Activated CD4-positive, alpha-beta T cell treated with anti-CD3 and anti-CD28 coated beads for 36 hours (primary cell): ENCODE measurements at places on chromosomes 5 and 9.

DNA sequence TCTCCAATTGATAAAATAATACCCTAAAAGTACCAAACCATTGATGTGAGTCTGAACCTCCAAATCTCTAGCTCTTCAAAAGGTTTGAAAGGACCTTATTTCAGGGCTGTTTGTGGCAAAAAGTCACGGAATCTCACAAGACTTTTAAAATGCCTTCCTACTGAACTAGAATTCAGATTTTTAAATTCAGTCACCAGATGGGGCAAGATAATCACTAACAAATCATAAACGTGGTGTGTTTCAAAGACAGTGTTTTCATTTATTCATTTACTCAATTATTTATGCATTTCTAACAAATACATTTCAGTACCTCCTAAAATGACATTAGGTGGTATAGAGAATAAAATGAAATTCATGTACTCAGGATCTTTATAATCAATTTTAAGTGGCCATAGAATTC is 68.2 kb upstream of the SMC2 start:
- no peak for DNase-seq
- no peak overlapping the region for H3K27ac ChIP-seq
- no peak overlapping the region for H3K4me3 ChIP-seq
- no peaks in the 10 kb centered on the region for H3K36me3 ChIP-seq
- H3K27me3 ChIP-seq: peaks cover 2% of the 10 kb centered on the region

GRCh38 chr5:175131432-175131831 is 312.6 kb downstream of the DRD1 start:
- no peak overlapping the region for H3K27ac ChIP-seq
- H3K4me1 ChIP-seq: no peaks in the 10 kb centered on the region
- peaks cover 3% of the 10 kb centered on the region for H3K27me3 ChIP-seq
- no peak for DNase-seq
- no peak overlapping the region for H3K4me3 ChIP-seq

DNA sequence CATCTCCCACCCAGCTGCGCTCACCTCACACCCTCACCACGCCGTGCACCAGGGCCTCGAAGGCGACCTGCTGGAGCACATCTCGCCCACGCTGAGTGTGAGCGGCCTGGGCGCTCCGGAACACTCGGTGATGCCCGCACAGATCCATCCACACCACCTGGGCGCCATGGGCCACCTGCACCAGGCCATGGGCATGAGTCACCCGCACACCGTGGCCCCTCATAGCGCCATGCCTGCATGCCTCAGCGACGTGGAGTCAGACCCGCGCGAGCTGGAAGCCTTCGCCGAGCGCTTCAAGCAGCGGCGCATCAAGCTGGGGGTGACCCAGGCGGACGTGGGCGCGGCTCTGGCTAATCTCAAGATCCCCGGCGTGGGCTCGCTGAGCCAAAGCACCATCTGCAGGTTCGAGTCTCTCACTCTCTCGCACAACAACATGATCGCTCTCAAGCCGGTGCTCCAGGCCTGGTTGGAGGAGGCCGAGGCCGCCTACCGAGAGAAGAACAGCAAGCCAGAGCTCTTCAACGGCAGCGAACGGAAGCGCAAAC is 1.1 kb downstream of the POU4F3 start:
- H3K27ac ChIP-seq: no peak overlapping the region
- no peak for DNase-seq
- H3K36me3 ChIP-seq: no peaks in the 10 kb centered on the region
- H3K27me3 ChIP-seq: peaks cover 86% of the 10 kb centered on the region

DNA sequence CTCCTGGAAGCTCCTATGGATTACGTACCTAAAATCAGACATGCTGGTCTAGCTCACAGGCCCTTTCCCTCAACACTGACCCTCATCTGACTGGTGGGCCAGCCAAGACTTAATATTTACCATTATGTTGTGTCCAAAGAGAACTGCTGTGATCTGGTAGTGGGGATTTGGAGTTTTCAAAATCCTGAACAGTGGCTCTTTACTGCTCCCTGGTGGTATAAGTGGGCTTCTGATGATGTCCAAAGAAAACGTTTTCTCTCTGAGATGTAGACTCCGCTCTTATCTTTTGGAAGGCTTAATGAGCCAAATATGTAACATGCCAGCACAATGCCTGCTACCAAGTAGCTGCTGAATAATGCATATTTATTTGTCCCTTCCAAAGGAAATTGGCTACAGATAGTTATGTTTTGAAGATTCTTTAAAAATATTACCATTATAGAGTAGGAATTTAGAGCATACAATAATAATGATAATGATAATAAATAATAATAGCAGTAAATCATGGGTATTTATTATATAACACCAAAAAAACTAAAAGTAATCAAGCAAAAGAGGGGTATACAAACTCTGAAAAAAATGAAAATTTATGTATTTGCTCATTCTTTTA is 406.6 kb upstream of the TNC start:
- no peak overlapping the region for H3K27ac ChIP-seq
- peaks cover 28% of the 10 kb centered on the region for H3K27me3 ChIP-seq
- H3K4me1 ChIP-seq: no peaks in the 10 kb centered on the region
- DNase-seq: peak; percentile 16

DNA sequence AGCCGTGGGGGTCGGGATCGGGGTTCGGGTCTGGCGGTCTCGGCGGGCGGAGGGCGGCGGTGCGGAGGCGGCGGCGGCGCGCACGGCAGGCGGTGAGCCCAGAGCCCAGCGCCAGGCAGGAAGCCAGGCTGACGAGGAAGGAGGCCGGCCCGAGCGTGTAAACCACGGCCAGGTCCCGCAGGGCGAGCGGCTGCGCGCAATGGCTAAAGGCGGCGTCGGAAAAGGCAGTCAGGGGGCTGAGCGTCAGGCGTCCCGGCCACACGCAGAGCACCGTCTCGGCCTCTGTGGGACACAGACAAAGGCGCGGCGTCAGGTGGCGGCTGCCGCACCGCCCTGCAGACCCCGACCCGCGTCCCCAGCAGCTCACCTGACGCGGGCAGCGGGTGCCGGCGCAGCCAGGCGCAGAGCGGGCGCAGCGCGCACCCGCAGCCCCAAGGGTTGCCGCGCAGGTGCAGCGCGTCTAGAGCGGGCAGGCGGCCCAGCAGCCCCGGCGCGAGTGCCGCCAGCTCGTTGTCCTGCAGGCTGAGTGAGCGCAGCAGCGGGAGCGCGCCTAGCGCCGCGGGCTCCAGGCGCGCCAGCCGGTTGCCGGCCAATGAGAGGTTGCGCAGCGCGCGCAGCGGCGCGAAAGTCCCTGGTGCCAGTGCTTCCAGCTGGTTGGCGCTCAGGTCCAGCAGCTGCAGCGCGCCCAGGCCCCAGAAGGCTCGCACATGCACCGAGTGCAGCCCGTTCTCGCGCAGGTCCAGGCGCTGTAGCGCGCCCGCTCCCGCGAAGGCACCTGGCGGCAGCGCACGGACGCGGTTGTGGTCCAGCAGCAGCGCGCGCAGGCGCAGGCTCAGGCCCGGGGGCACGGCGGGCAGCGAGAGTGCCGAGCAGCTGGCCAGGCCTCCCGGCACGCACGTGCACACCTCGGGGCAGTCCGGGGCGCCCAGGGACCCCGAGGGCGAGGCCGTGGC is 671 bp downstream of the LRRC26 start:
- peak; percentile 39 for DNase-seq
- H3K4me1 ChIP-seq: no peaks in the 10 kb centered on the region
- no peaks in the 10 kb centered on the region for H3K36me3 ChIP-seq
- no peak overlapping the region for H3K27ac ChIP-seq

DNA sequence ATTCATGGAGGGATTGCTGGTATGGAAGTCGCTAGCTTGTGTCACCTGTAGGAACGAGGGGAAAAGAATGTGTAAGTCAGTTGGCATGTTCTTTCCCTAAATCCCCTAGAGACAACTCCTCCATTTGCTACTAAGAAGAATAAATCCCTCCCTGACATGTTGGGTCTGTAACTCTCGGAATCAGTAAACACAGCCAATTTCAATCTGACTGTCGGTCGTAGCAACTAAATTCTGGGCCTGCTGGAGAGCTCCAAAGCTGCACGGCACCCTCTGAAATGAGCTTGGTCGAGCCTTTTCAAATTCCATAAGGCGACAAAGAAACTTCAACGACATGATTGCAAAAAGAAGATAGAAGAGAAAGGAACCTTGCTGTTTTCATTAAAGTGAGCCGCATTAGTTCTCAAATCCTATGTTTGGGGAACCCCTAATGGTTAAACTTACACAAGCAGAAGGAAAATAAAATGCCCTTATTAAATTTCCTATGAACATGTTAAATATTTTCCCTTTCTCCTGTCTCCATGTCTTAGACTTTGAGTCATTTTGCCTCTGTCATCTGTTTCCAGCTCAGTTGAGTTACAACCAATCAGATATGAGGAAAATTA is 735.8 kb upstream of the WWC1 start:
- no peak overlapping the region for H3K27ac ChIP-seq
- no peak overlapping the region for H3K4me3 ChIP-seq
- no peaks in the 10 kb centered on the region for H3K27me3 ChIP-seq
- H3K36me3 ChIP-seq: no peaks in the 10 kb centered on the region

- peaks cover 9% of the 10 kb centered on the region for H3K4me1 ChIP-seq
- no peak for DNase-seq
- H3K27ac ChIP-seq: no peak overlapping the region
- no peak overlapping the region for H3K4me3 ChIP-seq
Observed at GRCh38 chr9:31388660-31389059, 995.8 kb upstream of the ACO1 start.

GRCh38 chr5:136079195-136079985 is 50.6 kb downstream of the TGFBI start:
- H3K36me3 ChIP-seq: no peaks in the 10 kb centered on the region
- peaks cover 28% of the 10 kb centered on the region for H3K27me3 ChIP-seq
- H3K27ac ChIP-seq: no peak overlapping the region
- H3K4me1 ChIP-seq: peaks cover 3% of the 10 kb centered on the region

DNA sequence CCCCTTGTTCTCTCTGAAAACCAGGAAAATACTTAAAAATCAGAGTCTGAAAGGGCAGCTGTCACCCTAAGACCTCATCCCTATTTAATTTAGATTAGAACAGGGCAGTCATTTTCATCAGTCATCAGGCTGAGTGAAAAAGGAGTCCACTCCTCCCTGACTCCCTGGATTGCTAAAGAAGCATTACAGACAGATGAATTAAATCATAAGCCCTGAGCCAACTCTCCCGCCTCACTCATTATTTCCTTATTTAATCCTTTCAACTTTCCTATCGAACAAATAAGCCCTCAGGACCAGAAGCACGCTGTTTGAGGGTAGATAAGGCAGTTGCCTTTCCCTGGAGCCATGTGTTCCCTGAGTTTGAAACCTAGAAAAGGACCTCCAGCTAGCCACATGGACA is 201.9 kb upstream of the ANKRD55 start:
- H3K27ac ChIP-seq: no peak overlapping the region
- H3K36me3 ChIP-seq: no peaks in the 10 kb centered on the region
- no peak overlapping the region for H3K4me3 ChIP-seq
- no peak for DNase-seq
- no peaks in the 10 kb centered on the region for H3K27me3 ChIP-seq
- peaks cover 11% of the 10 kb centered on the region for H3K4me1 ChIP-seq

GRCh38 chr5:142821733-142822487 is 51.7 kb downstream of the ARHGAP26 start:
- H3K27ac ChIP-seq: peak overlapping the region; percentile 53
- no peaks in the 10 kb centered on the region for H3K27me3 ChIP-seq
- H3K4me3 ChIP-seq: no peak overlapping the region
- H3K36me3 ChIP-seq: peaks cover 6% of the 10 kb centered on the region
- DNase-seq: peak; percentile 29
- peaks cover 74% of the 10 kb centered on the region for H3K4me1 ChIP-seq
